ENCODE measurements at places on chromosomes 13 and 19. TPM values are rescaled to one million over a fixed set of nuclear protein-coding genes. Genes with fewer than 3 reads are reported as not detected.

- peaks cover 77% of the 10 kb centered on the region for H3K36me3 ChIP-seq
- H3K4me3 ChIP-seq: no peak overlapping the region
- no peak for DNase-seq
These were observed 29.8 kb upstream of the ZNF254 start for GRCh38 chr19:24057144-24057543.

GRCh38 chr19:17393002-17393401 is 994 bp downstream of the CCDC194 start:
- H3K4me3 ChIP-seq: no peak overlapping the region
- peaks cover 7% of the 10 kb centered on the region for H3K36me3 ChIP-seq
- peaks cover 31% of the 10 kb centered on the region for H3K27me3 ChIP-seq
- DNase-seq: no peak

DNA sequence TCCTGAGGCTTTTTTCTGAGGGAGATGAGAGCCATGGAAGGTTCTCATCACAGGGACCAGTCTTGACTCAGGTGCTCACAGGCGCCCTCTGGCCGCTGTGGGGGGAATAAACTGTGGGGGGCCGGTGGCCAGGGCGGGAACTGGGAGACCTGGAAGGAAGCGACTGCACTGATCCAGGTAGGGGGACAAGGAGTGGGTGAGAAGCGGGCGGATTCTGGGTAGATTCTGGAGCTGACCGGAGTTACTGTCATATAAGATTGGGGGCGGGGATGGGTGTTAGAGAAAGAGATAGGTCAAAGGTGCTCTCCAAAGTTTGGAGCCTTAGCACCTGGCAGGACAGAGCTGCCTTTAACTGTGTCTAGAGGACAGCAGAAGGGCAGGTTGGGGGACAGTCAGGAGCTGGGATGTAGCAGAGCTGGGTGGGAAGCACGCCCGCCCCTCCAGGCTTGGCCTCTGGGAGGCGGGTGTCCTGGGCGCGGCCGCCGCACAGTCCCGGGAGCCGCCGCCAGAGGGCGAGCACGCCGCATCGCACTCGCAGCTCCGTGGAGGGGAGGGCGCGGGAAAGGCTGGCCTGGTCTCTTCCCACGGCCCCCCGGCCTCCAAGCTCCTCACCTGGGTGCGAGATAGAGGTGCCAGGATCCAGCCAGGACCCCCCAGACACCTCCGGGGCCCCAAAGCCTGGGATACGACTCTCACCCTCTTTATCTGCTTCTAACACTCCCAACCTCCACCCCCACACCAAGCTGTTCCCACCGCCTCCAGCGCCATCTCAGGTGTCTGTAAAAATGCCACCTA is 4.2 kb upstream of the DAND5 start:
- peaks cover 8% of the 10 kb centered on the region for H3K4me1 ChIP-seq
- no peaks in the 10 kb centered on the region for H3K36me3 ChIP-seq
- DNase-seq: peak; percentile 88
- peak overlapping the region; percentile 86 for H3K27ac ChIP-seq
- peak overlapping the region; percentile 74 for H3K4me3 ChIP-seq

The CABP5 gene
- not detected for total RNA-seq

GRCh38 chr13:40492511-40492910 is 173.9 kb downstream of the FOXO1 start:
- peaks cover 1% of the 10 kb centered on the region for H3K36me3 ChIP-seq
- H3K4me3 ChIP-seq: no peak overlapping the region
- no peak overlapping the region for H3K27ac ChIP-seq
- no peaks in the 10 kb centered on the region for H3K27me3 ChIP-seq
- peaks cover 45% of the 10 kb centered on the region for H3K4me1 ChIP-seq

GRCh38 chr13:104111031-104111430 is 1044.8 kb upstream of the SLC10A2 start:
- no peak overlapping the region for H3K27ac ChIP-seq
- H3K36me3 ChIP-seq: no peaks in the 10 kb centered on the region
- no peaks in the 10 kb centered on the region for H3K4me1 ChIP-seq
- no peak overlapping the region for H3K4me3 ChIP-seq

GRCh38 chr13:77415253-77416071 is 88.6 kb upstream of the MYCBP2 start:
- H3K4me1 ChIP-seq: no peaks in the 10 kb centered on the region
- H3K27ac ChIP-seq: no peak overlapping the region
- H3K27me3 ChIP-seq: no peaks in the 10 kb centered on the region

DNA sequence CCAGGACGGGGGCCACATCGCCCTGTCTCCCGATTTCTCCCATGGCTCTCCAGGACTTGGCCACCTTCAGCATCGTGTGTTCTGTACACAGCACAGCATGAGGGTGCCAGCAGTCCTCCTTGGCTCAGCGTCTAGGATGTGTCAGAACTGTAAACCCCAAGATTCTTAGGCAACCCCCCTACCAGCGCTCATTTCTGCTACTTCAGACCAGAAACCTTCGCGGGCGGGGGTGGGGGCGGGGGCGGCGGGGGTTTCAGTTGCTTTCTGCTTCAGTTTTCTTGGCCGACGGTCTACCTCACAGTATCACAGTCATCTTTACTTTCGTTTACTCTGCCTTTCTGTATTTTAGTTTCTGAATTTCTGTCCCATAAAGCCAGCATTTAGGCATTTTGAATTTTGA is 82.4 kb downstream of the GGACT start:
- H3K36me3 ChIP-seq: peaks cover 8% of the 10 kb centered on the region
- H3K27ac ChIP-seq: peak overlapping the region; percentile 92
- H3K4me3 ChIP-seq: peak overlapping the region; percentile 75

GRCh38 chr19:7979011-7979410 is 26.4 kb downstream of the ELAVL1 start:
- no peaks in the 10 kb centered on the region for H3K27me3 ChIP-seq
- H3K27ac ChIP-seq: no peak overlapping the region
- no peak overlapping the region for H3K4me3 ChIP-seq
- peaks cover 6% of the 10 kb centered on the region for H3K36me3 ChIP-seq

- H3K4me3 ChIP-seq: no peak overlapping the region
- peaks cover 5% of the 10 kb centered on the region for H3K36me3 ChIP-seq
- H3K27me3 ChIP-seq: peaks cover 19% of the 10 kb centered on the region
- H3K4me1 ChIP-seq: no peaks in the 10 kb centered on the region
These were observed 79.4 kb upstream of the MCF2L start for GRCh38 chr13:112889351-112890290.

The SPC24 gene
- 85.5 TPM for total RNA-seq

DNA sequence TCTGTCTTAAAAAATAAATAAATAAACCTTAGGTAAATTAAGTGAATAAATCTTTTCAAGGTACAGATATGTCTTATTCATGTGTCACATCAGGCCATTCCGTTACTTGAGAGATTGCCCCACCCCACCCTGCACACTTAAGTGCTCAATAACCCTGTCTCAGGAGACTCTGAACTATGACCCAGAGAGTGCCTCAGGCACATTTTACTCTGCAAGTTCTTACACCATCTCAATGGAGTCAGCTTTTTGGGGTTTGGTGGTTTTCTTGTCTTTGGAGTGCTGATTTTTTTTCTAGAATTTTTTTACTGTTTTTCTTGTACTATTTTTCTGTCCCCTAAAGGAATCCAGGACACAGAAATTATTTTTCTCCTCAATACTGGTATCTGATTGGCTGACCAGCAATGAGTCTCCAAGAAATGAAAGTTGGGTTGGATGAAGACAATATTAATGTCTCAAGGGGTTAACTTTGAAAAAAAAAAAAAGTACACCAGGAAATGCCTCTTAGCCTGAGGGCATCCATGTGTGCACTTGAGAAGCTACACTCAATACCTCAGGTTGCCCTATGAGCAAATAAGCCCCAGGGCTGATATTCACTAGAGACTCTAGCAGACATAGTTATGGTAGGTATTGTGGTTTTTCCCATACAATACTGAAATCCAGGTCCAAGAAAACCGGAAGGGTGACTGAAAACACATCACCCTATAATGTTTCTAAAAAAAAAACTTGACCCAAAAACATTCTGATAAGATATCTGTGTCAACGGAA is 114.6 kb upstream of the ZNF91 start:
- no peaks in the 10 kb centered on the region for H3K4me1 ChIP-seq
- H3K36me3 ChIP-seq: peaks cover 1% of the 10 kb centered on the region
- no peaks in the 10 kb centered on the region for H3K27me3 ChIP-seq
- no peak overlapping the region for H3K4me3 ChIP-seq
- no peak for DNase-seq

DNA sequence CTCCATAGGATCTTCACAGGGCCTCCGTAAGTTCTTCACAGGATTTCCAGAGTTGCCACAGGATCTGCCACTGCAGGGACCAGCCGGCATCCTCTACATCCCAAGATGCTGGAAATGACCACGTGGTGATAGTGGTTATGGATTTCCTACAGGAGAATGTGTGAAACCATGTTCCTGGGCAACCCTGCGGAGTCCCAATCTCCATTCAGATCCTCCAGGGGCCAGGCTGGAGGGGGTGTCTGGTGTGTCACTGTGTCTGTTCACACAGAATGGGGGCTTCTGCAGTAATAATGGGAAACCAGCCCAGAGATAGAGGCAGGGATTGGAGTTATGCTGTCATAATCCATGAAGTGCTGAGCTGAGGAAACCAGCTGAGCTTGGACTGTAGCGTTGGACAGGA is 8.6 kb downstream of the LILRA6 start:
- H3K4me1 ChIP-seq: peaks cover 4% of the 10 kb centered on the region
- no peak overlapping the region for H3K27ac ChIP-seq
- no peak overlapping the region for H3K4me3 ChIP-seq
- peaks cover 63% of the 10 kb centered on the region for H3K27me3 ChIP-seq
- no peak for DNase-seq

The SOX1 gene
- total RNA-seq: not detected

The SHC2 gene
- total RNA-seq: not detected

GRCh38 chr13:46637213-46637612 is 84.2 kb downstream of the LRCH1 start:
- DNase-seq: no peak
- H3K36me3 ChIP-seq: peaks cover 11% of the 10 kb centered on the region
- no peak overlapping the region for H3K4me3 ChIP-seq
